ENCODE measurements at places on chromosomes 3 and 15. TPM values are rescaled to one million over a fixed set of nuclear protein-coding genes. Genes with fewer than 3 reads are reported as not detected.

The PRSS50 gene
- total RNA-seq: 1.6 TPM

The EHHADH gene
- 22.7 TPM for total RNA-seq

The FBXO40 gene
- 0.23 TPM for total RNA-seq

The SLC2A2 gene
- total RNA-seq: not detected

The ONECUT1 gene
- not detected for total RNA-seq

The SGO1 gene
- total RNA-seq: 0.78 TPM

DNA sequence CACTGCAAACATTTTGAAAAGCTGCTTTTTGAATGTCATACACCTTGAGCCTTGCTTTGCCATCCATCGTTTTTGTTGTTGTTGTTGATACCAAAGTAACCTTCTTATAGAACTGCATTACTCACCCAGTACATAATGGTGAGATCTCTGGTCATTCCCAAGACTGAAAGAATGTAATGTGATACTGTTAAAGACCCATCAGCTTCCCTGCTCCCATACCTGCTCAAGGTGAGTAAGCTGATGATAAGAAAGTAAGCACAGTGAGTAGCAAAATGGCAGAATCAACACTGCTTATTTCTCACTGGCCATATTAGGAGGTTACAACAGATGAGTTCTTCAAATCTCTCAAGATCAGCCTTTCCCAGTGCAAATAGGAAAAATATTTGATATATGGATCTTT is 89.8 kb downstream of the CADPS start:
- DNase-seq: no peak

DNA sequence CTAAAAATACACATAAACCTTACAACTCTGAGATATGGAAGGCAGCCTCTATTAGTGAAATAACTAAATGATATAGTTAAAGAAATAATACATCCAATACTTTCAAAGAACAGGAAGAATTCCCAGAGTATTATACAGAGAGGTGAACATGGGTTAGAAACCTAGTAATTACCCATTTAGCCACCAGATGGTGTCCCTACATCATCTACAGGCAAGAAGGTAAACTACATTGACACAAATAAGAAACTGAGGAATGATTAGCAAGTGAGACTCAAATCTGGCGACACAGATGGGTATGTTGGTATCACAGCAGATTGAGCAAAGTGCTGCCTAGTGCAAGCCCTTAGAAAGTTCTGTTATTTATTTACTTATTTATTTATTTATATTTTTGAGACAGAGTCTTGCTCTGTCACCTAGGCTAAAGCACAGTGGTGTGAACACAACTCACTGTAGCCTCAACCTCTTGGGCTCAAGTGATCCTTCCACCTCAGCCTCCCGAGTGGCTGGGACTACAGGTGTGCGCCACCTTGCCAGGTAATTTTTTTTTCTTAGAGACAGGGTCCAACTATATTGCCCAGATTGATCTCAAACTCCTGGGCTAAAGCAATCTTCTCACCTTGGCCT is 28.2 kb downstream of the NEK4 start:
- DNase-seq: no peak

GRCh38 chr15:82030176-82030575 is 15.6 kb downstream of the MEX3B start:
- no peak for DNase-seq

GRCh38 chr15:52326756-52327155 is 31.2 kb upstream of the MYO5C start:
- no peak for DNase-seq

DNA sequence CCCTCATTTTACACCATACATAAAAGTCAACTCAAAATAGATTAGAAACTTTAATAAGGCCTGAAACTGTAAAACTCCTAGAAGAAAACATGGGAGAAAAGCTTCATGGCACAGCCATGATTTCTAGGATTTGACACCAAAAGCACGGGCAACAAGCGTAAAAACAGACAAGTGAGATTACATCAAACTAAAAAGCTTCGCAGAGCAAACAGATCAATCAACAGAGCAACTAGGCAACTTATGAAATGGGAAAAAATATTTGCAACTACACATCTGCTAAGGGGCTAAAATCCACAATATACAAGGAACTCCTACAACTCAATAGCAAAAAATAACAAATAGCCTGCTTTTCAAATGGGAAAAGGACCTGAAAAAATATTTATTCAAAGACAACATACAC is 26.1 kb downstream of the ZNF148 start:
- no peak for DNase-seq

GRCh38 chr3:138389144-138389601 is 40.8 kb downstream of the MRAS start:
- DNase-seq: no peak

DNA sequence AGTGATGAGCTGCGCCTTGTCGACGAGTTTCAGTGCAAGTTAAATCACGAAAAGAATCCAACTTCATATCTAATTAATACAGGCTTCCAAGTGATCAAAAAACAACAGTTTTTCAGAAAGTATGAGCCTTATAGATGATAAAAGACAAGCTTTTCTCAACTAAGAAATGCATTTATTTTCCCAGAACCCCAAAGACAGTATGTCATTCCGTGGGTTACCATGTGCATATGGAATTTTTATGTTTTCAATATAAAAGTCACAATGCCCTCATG is 442.8 kb downstream of the MAGI1 start:
- DNase-seq: no peak

DNA sequence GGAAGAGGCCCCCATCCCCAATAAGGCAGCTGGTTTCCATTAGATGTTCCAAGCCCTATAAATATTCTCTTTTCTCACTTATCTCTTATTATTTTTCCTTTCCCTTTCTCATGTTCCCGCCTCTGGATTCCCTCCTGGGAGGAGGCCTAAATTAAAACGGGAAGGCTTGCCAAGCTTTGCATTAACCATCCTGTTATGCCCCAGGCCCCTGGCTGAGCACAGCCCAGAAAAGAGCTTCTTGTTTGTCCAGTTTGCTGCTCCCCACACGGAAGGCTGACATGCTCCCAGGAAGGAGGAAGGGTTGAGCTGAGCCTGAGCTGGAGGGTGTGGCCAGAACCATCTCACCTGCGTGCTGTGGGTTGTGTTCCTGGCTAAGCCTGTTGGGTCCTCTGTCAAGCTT is 63.1 kb upstream of the BOC start:
- DNase-seq: peak; percentile 67

DNA sequence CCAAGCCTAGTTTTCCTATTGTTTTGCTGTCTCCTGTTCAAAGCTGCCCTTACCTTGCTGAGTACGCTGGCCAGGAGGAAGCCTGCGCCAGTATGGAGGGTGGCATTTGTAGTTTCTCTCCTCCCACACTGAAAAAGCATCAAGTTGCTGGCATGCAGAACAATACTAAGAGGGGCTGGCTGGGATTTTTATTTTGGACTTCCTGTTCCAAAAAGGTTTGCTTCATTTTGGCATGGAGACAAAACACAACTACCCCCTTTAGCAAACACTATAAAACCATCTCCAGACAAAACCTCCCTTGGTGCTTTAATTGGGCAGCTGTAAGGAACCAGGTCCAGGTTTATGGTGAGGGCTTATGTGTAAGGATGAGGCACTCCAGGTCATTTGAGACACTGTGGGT is 457.6 kb downstream of the PDCD6IP start:
- DNase-seq: no peak

GRCh38 chr3:122929188-122930062 is 98.1 kb downstream of the SEMA5B start:
- DNase-seq: no peak

GRCh38 chr15:69573815-69574475 is 121.3 kb downstream of the RPLP1 start:
- no peak for DNase-seq

- DNase-seq: no peak
These were observed 559.3 kb downstream of the MECOM start for GRCh38 chr3:169103951-169104941.

DNA sequence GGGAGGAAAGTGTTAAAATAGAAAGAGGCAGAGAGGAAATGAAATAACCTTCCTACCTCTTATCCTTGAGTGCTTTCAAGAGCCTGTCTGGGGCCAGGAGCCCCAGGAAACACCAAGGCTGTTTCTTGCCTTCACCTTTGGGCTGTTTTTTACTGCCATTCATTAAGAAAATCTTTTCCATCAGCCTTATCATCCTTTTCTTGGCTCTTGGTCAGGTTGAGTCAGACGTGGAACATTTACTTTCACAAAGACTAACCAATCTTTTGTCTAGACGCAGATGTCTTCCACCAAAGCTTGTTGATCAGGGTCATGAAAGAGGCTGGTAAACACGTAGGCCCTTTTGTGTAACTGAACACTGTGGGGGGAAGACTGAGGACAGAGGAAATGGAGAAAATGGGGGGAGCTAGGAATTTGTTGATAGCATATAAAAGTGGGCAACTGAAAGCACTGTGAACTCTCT is 151.0 kb upstream of the THBS1 start:
- DNase-seq: no peak

DNA sequence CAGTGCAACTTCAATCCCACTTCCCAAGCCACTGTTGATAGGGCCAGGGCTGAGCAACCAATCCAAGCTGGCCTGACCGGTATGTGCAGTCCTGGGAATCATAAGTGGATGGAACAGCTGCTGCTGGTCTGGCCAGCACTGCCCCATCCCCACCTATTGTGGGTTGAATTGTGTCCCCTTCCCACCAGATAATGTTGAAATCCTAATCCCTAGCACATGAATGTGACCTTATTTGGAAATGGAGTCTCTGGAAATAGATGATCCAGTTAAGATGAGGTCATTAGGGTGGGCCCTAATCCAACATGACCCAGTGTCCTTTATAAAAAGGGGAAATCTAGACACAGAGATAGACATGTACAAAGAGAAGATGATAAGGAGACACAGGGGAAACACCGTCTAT is 13.7 kb upstream of the PDIA5 start:
- no peak for DNase-seq

DNA sequence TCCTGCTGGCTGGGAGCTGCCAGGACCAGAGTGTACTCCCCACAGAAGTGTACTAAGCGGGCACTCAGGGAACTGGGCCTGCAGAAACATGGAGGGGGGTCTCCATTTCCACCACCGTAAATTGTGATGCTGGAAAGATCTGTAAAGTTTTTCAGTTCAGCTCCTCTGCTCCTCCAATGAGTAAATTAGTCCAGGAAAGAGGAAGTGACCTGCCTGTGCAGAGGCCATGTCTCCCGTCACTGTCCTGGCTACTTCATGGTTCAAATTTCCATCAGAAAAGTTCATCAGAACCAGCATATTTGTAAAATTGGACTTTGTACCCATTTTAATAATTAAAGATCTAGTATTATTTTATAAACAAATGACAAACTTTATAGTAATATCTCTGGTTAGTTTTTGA is 226.7 kb upstream of the THBS1 start:
- DNase-seq: no peak

- DNase-seq: no peak
These were observed 8.4 kb downstream of the CERS3 start for GRCh38 chr15:100520132-100520921.

DNA sequence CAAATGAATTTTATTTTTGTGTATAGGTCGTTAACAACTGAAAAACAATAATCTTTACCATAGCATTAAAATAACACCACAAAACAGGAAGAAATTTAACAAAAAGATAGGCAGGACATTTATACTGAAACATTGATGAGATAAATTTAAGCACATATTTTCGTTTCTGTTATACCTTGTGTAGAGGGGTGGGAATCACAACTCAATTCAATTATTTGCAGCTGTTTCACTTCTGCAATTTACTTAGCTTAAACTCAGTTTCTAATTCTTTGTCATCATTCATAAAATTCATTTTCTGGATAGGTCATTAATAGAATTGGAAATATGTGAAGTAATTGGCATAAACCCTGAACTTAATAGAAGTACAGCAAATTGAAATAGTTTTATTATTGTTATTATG is 42.3 kb downstream of the TP63 start:
- no peak for DNase-seq

GRCh38 chr3:197029511-197030167 is at the start of gene MELTF:
MELTF (minus strand) TSS chr3:197029817; CDS start chr3:197029702, 115 bp downstream.
- no peak for DNase-seq

DNA sequence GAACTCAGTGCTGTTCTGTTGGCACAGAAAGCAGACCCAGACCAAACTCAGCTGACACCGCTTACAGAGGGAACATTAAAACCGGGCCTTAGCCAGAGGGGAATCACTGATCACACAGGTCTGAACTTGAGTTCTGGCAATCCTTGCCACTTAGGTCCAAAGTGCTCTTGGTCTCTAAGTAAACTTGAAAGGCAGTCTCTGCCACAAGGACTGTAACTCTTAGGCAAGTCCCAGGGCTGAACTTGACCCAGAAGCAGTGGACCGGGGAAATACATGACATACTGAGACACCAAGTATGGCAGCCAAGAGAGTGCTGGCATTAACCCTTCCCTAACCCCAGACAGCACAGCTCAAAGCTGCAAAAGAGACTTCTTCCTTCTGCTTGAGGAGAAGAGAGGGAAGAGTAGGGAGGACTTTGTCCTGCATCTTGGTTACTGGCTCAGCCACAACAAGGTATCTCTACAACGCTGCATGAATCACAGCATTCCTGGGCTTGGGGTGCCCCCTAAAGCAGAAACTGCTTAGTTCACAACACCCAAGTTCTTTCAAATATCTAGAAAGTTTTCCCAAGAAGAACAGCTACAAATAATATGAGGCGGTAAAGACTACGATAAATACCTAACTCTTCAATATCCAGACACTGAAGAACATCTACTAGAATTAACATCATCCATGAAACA is 32.5 kb downstream of the NAALADL2 start:
- DNase-seq: no peak

DNA sequence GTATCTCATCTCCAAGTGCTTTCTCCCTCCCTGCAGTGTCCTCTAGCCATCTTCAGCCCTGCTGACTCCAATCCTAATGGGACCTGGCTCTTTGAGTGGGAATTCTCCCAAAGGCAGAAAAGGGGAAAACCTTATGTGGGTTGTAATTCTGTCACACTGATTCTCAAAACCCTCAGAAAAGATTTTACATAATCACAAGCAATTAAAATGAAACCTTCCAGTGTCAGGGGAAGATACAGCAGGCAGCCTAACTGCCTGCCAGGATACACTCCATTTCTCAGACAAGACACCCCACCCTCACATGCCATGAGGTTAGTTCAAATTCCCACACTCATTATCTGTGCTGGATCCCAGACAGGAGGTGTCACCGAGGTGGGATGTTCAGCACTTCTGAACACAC is 121.4 kb downstream of the RFTN1 start:
- DNase-seq: no peak

DNA sequence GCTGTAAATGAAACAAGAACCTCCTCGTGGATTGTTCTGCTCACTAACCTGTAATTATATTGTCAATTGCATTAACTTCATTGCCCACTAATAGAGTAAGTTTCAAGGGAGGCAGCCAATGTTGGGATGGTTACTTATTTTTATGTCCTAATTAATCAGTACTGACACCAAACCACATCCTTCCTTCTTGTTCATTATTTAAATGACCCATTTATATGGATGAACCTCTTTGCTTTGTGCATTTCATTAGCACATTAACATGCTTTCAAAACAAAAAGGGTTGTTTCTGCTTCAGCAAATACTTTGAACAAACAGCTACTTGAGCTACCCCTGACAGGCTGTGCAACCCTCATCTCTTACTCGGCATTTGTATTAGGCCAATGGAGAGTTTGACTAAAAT is 374.2 kb downstream of the MECOM start:
- no peak for DNase-seq

DNA sequence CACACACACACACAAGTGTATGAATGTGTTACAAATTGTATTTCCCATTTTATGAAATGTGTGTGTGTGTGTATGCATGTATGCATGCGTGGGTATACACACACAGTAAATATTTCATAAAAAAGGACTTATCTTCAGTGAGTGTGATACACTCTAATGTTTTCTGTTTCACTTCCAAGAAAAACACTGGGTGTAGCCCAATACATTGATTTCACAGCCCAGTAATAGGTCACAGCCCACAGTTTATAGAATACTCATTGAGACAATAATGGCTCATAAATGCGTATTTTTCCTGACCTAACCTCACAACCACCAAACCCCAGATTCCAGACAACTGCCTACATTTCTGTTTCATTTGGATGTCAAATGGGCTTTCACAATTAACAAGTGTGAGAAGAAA is 619.5 kb downstream of the MAGI1 start:
- DNase-seq: no peak
